Stimulated activated CD8-positive, alpha-beta memory T cell treated with anti-CD3 and anti-CD28 coated beads, Interleukin-4, amount 100 ng/mL, for 48 hours (primary cell): ENCODE measurements at places on chromosomes 4 and X.

- no peak for DNase-seq
Observed at GRCh38 chr4:140557831-140558435, 10.8 kb downstream of the UCP1 start.

GRCh38 chr4:27463816-27464215, 603.2 kb downstream of the STIM2 start:
- DNase-seq = no peak

DNA sequence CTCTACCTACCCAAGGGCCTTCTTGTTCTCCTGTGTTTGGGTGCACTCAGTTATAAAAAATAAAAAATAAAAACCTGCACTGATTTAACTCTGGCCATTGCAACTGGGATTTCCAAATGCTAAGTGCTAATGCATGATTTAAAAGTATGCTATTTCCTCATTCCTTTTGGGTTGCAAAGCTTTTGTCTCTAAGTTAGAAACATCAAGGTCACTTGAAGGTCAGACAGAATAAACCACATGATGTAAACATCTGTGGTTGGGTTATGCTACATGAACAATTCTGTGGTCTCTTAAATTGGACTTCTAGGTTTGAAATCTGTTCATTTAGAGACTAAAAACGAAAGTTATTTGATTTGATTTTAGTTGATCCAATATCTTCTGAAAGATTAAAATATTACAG, 1547.4 kb upstream of the TENM3 start:
- DNase-seq = no peak

DNA sequence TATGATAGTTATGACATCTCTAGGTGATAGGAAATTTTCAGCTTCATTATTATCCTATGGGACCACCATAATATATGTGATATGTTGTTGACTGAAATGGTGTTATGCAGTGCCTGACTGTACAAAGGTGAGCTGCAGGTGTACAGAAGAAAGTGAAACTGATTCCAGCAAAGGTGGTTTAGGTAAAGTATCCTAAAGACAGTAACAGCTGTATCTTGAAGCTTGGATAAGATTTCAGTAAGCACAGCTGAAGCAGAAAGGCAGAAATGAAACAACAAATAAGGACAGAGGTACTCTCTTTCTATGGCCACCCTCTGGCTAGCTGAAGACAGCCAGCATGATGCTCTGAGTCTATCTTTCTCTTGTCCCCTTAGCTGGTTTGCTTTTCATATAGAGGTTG, 30.0 kb upstream of the PGK1 start:
- no peak for DNase-seq

- DNase-seq = no peak
Observed at GRCh38 chr4:86876894-86877685, 15.1 kb downstream of the C4orf36 start.

- DNase-seq = no peak
Observed at GRCh38 chrX:21963269-21963668, 22.8 kb downstream of the SMS start.

DNA sequence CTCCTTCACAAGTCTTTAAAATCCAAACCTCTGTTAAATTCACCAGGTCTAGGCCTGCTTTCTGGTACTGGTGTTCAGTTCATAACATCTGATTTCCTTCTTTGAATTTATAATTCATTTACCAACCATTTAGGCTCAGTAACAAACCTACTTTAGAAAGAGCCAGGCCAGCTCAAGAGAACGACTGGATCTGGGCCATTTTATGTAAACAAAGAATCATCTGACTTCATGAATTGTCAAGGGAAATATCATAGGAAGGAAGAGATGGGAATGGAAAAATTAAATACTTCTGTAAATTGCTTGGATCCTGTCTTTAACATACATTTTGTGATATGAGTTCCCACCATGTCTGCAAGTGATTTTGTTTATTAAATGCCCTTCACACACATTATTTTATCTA, 36.5 kb downstream of the DCHS2 start:
- no peak for DNase-seq

GRCh38 chr4:110898290-110898689, 275.4 kb upstream of the PITX2 start:
- DNase-seq = no peak

- no peak for DNase-seq
Observed at GRCh38 chrX:149145845-149146285, 359.2 kb downstream of the IDS start.

DNA sequence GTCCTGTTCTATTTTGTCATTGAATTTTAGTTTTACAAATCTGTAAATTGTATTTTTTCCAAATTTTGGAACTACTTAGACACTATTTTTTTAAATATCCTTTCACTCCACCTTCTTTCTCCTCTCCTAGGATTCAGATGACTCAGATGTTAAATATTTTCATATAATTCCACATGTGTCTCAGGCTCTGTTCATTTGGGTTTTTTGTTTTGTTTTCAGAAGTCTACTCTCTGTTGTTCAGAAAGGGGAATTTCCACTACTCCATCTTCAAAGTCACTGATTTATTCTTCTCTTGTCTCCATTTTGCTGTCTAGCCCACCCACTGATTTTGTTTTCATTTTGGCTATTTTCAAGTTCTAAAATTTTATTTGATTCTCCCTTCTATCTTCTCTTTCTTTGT, 264.0 kb upstream of the SLIT2 start:
- DNase-seq = no peak

DNA sequence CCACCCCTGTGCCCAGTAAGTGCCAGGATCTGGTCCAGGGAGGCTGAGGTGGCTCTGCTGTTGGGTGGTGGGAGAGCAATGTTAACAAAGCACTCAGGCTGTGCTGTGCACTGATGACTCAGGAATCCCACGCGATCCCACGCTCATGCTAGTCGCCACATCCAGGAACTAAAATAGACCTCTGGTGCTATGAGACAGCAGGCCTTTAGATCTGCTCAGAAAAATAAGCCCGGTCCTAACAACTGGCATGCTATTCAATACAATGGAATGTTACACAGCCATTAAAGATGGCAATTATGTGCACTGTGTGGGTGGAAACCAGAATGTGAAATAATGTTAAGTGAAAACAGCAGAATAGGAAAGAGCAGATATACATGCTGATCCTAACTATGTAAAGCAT, 26.0 kb downstream of the ARL13A start:
- DNase-seq = peak; percentile 50

DNA sequence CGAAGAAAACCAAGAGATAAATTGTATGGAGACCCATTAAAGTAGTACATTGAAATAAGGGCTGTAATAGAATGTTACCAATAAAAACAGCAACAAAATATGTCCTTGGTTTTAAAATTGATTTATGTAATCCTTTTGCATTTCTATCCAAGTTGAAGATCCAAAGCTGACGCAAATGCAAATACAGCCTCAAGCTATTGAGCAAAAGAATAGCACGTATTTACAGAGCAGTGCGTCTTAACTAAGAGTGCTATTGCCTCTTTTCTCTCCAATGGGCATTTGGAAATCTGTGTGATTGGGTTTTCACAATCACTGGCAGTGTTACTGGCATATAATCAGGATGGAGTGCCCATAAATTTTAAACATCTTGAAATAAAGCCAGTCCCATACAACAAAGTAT, 417.4 kb downstream of the TLL1 start:
- DNase-seq = no peak

- no peak for DNase-seq
Observed at GRCh38 chr4:39324446-39324845, 41.7 kb downstream of the RFC1 start.

GRCh38 chr4:97670703-97671269, 472.5 kb downstream of the STPG2 start:
- DNase-seq = no peak

DNA sequence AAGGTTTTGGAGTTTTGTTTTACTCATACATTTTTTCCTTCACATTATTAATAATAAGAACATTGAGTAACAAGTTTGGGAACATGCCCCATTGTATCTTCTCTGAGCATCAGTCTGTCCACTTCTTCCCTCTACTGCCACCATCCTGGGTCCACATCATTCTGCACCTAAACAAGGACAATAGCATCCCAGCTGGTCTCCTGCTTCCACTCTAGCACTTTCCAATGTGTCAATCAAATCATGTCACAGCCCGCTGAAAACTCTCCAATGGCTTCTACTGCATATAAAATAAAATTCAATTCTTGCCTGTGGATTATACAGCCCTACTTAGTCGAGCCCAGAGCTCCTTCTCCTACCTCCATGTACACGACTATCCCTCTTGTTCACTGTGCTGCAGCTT, 66.8 kb upstream of the RBPJ start:
- no peak for DNase-seq

DNA sequence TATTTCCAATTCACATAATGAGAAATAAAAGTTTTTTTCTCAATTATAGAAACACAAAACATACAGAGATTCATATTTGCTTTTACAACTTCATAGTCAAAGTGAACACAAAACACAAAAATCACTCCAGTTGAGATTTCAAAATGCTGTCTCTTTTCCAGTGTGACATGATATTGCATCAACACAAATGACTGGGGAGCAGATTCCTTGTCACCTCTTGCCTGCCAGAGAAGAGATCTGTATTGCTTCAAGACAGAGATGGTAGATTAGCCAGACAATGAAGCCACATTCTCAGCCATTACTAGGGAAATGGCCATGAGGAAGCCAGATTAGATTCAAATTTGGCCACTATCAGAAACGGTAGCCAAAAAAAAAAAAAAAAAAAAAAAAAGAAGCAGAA, 2313.1 kb upstream of the AGA start:
- DNase-seq = no peak

DNA sequence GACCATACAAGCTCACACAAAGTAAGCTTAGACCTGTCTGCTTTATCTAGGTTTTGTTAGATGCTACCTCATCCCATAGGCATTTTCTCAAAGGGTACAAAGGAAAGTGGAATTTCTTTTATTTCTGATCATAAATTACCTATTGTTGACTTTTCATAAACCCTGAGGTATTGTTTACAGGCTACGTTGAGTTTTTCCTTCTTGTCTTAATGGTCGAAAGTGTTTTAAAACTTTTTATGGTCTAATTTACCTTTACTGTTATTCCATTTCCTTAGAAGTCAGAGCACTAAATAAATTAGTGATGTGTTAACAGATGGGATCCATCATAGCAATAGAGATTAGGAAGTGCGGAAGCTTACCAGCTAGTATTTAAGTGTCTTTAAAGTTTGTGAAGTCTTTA, 159.2 kb upstream of the GABRA2 start:
- DNase-seq = no peak

- DNase-seq = no peak
Observed at GRCh38 chr4:8512510-8512909, 67.7 kb upstream of the GPR78 start.

- no peak for DNase-seq
Observed at GRCh38 chrX:124098089-124098488, 136.6 kb downstream of the STAG2 start.

DNA sequence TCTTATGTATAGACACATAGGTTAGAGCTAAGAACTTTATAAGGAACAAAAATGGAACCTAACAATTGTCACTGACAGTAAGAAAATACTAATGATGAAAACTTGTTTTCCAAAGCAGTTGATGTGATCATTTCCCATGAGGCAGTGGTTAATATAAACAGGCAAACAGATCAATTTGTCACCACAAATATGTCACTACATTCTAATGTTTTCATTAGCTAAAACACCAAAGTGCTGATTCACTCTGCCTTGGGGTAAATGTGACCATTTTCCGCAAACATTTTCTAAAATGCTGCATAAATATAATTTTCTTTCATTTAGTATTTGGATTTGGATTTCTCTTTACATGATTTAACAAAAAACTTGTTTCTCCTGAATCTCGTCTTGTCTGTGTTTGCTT, 408.9 kb upstream of the CTSO start:
- DNase-seq = no peak
